ENCODE measurements at places on chromosomes 11 and 22. TPM values are rescaled to one million over a fixed set of nuclear protein-coding genes. Genes with fewer than 3 reads are reported as not detected.

DNA sequence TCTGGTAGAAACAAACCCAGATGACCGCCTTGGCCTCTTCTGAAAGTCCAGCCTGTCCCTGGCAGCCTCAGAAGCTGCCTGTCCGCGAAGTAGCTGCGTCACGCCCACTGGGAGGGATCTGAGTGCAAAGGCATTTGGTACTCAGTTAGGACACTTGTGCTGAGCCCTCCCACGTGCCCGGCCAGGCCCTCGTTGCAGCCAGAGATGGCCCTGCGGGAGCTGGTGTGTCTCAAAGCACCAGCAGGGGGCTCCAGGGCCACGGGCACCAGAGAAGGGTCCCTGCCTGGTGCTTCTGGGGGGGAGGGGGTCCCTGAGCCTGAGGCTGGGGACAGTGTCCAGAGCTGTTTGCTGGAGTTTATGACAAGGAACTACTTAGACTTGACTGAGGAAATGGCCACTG lies 5.8 kb downstream of the SELENOO start:
- DNase-seq, result no peak

GRCh38 chr11:32555895-32556294 lies 27.7 kb upstream of the EIF3M start:
- DNase-seq, result no peak

DNA sequence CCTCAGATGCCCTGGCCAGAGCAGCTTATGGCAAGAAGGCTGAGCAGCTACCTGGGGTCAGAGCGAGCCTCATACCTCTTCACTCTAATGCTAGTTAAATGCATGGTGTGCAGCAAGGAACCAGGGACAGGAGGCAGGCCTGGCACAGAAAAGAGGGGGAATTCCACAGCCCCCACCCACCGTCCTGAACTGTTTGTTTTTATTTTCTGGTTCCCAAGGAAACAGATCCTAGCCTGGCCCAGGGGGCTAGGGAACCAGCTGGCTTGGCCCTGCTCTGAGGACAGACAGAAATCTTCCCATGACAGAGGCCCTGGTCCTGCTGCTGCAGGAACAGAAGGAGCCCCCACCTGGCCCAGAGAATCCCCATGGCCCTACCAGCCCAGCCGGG lies 40.4 kb downstream of the SLCO2B1 start:
- no peak for DNase-seq

The LRRC32 gene
- total RNA-seq, result 43.7 TPM

GRCh38 chr22:23143119-23143518 lies 1.3 kb upstream of the RSPH14 start:
- DNase-seq, result no peak

Measured in astrocyte (in vitro differentiated cells and primary cell).